Naive thymus-derived CD4-positive, alpha-beta T cell (primary cell): ENCODE measurements at places on chromosomes 1 and 21. TPM values are rescaled to one million over a fixed set of nuclear protein-coding genes. Genes with fewer than 3 reads are reported as not detected.
A peak's percentile ranks its signal among the peaks of the same experiment; 100 is the strongest.

DNA sequence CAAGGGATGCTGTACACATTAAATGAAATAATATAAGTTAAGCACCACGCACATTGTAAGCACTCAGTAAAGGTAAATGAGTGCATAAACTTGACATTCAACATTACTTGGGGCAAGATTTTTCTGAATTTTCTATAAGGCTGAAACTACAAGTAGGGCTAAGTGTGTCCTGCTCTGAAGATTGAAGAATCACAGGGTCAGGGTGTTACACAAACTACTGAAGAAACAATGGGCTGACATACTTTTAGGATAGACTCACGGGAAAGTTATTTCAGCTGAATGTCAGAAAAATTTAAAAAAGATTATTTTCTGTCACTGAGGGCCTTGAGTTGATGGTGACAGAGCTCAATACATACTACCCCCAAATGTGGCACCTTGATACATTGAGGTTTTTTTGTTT lies 644.2 kb upstream of the PLXNA2 start:
- DNase-seq, result no peak

The EFNA1 gene
- polyA plus RNA-seq, result 11.1 TPM

The FCRL6 gene
- polyA plus RNA-seq, result 0.15 TPM

The LDLRAD1 gene
- polyA plus RNA-seq, result not detected

- DNase-seq, result peak; percentile 58
These were observed 23.9 kb downstream of the PCNT start for GRCh38 chr21:46347791-46348381.

DNA sequence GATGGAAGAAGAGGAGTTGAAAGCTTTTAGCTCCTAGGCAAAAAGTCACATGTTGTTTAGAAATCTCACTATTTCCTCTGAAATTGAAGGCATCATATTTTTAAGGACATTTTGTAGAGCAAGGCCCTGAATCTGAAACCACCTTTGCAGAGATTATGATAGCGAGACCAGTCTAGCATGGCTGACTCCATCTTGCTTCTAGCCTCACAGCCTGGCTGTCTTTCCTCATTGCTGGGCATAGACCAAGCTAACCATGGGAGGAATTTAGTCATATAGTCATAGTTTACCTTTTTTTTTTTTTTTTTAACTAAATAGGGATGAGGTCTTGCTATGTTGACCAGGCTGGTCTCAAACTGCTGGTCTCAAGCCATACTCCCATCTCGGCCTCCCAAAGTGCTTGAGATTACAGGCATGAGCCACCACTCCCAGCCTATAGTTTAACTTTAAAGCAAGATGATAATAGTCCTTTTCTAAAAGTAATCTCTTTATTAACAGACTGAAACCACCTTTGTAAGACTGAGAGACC lies 42.2 kb upstream of the ZNF326 start:
- DNase-seq, result no peak

- DNase-seq, result no peak
These were observed 105.8 kb upstream of the RAB4A start for GRCh38 chr1:229164836-229165735.

- DNase-seq, result no peak
These were observed 333.4 kb downstream of the ASTN1 start for GRCh38 chr1:176831150-176831549.

DNA sequence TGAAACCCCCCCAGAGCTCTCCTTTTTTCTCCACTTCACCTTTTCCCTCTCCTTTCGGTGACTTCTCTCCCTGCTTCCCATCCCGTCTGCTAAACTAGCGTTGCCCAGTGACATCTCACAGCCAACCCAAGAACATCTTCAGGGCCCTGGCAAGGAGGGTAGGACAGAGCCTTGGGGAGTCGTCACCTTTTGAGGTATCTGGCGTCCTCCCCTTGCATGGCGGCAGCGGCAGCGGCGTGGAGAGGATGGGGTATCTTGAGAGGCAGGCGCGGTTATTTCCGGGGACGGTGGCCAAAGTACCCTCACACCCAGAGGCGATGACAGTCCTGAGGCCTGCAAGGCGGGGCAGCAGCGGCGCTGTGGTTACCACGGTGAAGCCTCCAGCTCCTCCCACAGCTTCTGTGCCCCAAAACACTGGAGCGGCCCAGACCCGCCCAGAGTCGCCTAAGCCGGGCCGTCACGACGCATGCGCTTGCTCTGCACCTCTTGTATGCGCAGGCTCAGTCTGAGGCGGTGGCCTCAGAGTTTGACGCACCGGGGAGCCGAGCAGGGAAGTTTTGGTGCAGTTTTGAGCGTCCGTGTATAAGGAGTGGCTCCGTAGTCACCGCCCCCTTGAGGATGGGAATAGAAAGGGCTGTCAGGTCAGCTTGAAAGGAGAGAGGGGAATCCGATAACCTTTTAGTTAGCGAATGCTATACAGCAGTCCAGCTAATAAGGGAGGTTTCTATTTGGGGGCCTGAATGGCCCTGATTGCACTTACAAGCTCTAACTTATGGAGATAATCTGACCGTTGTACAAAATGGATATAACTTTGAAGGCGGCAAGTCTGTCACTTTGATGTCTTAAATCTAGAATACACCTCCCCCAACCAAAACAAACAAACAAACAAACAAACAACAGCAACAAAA lies at the start of gene KIFAP3:
KIFAP3 (minus strand) TSS at position 446 of the 908 bp plus-strand sequence; CDS start at position 218, 228 bp downstream.
- DNase-seq, result peak; percentile 94

The FAM89A gene
- 12.0 TPM for polyA plus RNA-seq

DNA sequence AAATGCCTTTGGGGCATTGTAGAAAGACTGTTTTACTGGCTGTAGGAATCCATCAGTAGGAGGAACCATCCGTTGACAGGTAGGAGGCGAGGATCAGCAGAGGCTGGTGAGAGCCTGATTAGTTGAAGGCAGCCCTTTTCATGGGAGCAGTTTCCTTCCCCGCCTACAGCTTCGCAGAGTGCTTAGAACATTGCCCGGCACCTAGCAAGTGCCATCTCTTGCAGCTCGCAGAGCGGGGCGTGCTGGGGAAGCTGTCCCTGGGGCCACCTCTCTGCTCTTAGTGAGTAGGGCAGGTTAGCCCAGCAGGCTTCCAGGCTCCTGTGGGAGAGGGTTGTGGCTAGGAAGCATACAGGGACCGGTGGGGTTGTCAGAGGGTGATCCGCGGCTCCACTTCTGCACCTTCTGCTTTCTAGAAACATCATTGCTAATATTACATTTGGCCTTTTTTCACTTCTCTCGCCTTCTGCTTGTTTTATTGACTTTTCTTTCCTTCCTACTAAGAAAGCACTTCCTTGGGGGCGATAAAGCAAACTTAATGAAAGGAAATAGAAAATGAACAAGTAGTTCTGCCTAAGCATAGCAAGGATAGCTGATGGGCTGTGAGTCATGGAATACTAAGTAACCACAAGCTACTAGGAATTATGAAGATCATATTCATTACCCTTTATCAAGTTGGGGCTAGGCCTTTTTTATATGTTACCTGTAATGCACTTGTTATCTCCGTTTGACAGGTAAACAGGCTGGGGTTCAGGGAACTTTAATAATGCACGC lies 176.7 kb downstream of the GALNT2 start:
- no peak for DNase-seq

- DNase-seq, result no peak
These were observed 440.9 kb downstream of the PRDM2 start for GRCh38 chr1:14140831-14141401.

DNA sequence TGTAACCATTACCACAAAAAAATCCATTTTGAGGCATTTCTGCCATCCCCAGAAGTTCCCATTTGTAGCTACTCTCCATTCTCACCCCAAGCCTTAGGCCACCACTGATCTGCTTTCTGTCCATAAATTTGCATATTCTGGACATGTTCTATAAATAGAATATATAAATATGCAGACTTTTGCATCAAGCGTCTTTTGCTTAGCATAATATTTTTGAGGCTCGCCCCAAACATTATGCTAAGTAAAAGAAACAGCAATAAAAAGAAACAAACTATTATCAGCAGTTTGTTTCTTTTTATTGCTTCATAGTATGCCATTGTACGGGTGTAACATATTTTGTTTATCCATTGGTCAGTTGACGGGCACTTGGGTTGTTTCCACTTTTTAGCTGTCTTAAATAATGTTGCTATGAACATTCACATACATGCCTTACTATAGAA lies 7.9 kb downstream of the TFAP2E start:
- no peak for DNase-seq

DNA sequence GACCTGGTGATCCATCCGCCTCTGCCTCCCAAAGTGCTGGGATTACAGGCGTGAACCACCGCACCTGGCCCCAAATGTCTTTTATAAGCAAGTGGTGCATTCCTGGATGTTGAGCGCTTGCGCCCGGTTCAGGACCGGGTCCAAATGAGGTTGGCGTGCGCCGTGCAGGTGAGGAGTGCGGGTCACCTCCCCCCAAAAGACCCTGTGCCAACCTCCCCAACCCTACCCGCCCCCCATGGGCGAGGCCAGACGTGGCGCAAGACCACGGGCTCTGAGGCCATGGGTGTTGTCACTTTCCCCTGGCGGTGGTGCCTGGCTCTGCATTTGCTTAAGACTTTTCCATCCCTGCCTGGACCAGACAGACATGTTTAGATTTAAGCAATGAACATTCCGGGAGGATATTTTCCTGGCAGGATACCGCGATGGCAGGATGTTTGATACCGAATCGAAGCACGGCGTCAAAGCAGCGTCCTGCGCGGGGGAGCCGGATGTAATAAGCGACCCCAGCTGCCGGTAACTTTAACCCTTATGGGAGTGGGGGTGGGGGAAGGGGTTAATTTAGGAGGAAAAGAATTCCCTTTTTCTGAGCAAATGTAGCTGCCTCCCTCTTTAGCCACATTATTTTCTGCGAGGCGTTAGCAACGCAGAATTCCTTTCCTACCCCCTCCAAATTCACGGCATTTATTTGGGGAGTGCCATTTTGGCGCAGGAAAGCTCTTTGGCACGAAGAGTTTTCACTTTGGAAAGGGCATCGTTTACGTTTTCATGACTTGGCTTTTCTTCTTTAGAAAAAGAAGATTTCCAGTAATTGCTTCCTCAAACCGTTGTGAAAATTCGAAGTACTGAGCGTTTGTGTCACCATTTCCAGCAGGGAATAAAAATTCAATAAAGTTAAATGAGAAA lies 27.8 kb upstream of the RNF187 start:
- peak; percentile 72 for DNase-seq

GRCh38 chr1:7838714-7839113 lies 14.2 kb downstream of the UTS2 start:
- DNase-seq, result no peak

The SPATA17 gene
- polyA plus RNA-seq, result not detected

- DNase-seq, result no peak
These were observed 43.4 kb downstream of the PRDM15 start for GRCh38 chr21:41835711-41836154.

- no peak for DNase-seq
These were observed 365.4 kb downstream of the LTN1 start for GRCh38 chr21:28627261-28627660.

The MATN1 gene
- not detected for polyA plus RNA-seq

The UCHL5 gene
- polyA plus RNA-seq, result 46.4 TPM

GRCh38 chr1:229699613-229700267 lies 73.7 kb downstream of the URB2 start:
- no peak for DNase-seq

DNA sequence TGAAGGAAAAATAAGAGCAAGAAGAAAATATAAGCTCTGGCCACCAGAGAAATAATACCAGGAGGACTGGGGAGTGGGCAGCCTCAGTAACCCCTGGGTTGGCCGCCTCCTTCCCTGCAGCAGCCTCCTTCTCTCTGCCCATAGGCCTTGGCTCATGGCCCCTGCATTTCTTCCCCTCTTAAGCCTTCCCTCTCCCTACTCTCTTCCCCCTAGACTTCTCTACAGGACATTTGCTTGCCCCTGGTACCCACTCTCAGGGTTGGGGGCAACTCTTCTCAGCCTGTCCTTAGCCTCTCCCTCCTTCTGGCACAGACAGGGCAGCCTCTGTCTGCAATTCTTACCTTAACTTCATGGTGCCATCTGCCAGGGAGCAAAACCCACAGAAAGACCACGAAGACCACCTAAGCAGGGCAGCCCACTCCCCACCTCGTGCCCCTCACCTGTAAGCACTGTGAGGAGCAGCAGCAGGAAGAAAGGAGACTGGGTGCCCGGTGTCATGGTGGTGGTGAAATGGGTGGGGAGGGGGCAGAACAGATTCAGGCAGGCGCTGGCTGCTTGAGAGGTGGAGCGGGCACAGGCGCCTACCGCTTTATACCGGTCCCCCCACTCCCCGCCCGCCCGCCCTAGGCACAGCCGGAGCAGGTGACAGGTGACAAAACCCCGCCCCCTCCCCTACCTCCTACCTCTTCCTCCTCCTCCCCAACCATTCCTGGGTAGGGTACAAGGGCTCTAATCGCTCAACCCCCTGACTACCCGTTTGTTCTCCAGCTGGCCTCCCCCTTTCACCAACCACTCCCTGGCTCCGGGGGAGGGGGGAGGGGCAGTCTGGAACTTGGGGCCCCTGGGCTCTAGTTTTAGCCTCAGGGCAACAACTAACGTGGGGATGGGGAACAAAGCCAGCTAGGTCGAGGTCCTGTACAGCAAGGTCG lies 15.1 kb downstream of the THBS3 start:
- DNase-seq, result no peak

- DNase-seq, result no peak
These were observed 364.5 kb downstream of the KCNH1 start for GRCh38 chr1:210769473-210769872.

GRCh38 chr1:150281221-150281757 lies 1.1 kb upstream of the CIART start:
- DNase-seq, result peak; percentile 49

GRCh38 chr1:5969168-5969567 lies 23.1 kb downstream of the NPHP4 start:
- DNase-seq, result no peak

The LMOD1 gene
- not detected for polyA plus RNA-seq

The SLC1A7 gene
- polyA plus RNA-seq, result not detected

DNA sequence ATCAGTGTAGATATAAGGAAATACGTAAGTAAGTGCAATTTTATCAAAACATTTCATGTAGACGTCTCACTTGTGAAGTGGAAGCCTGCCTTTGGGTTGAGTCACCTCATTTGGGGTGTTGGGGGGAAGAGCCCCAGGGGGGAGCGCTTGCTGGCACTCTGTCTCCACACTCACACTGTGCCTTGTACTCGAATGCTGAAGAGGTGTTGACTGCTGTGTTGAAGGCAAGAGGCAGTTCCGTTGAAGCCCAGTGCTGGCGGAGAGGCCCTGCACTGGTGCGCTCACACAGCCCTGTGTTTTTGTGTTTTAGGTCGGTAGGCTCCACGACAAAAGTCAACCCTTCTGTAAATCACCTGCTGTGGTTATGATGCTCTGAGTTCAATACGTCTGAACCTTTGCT lies 131.9 kb upstream of the COL6A1 start:
- DNase-seq, result no peak

GRCh38 chr1:86621286-86621685 lies 74.4 kb downstream of the CLCA4 start:
- no peak for DNase-seq

GRCh38 chr1:219277304-219278105 lies 103.8 kb downstream of the LYPLAL1 start:
- no peak for DNase-seq

The SPRR3 gene
- polyA plus RNA-seq, result not detected

The CD1D gene
- 0.09 TPM for polyA plus RNA-seq

- DNase-seq, result no peak
These were observed 42.3 kb downstream of the CD58 start for GRCh38 chr1:116528329-116529083.

The HMCN1 gene
- polyA plus RNA-seq, result not detected
